Activated CD4-positive, alpha-beta T cell treated with anti-CD3 and anti-CD28 coated beads, Interleukin-2, Interleukin-6, amounts not matched to agents 100 ng/mL and 50 ng/mL, durations not matched to agents 16 hours and 8 hours (primary cell): ENCODE measurements at places on chromosomes 2 and 18.

DNA sequence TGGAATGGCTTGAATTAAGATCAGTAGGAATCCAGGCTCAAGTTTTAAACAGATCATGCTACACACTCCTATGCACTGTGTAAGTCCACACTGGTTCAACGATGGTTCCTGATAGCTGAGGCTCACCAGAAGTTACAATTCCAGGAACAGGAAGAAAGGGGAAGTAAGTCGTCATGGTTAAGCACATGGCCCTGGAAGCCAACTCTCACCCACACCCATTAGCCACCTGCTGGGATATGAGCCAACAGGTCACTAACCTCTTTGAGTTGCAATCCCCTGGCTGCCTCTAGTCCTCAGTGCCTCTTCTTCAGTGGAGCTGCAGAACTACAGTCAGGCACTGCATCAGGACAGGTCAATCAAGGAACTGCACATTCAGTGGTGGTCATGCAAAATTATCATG is 133.5 kb downstream of the TMEM182 start:
- DNase-seq, result no peak

- DNase-seq, result no peak
These were observed 127.9 kb upstream of the SH3BP4 start for GRCh38 chr2:234823877-234824376.

DNA sequence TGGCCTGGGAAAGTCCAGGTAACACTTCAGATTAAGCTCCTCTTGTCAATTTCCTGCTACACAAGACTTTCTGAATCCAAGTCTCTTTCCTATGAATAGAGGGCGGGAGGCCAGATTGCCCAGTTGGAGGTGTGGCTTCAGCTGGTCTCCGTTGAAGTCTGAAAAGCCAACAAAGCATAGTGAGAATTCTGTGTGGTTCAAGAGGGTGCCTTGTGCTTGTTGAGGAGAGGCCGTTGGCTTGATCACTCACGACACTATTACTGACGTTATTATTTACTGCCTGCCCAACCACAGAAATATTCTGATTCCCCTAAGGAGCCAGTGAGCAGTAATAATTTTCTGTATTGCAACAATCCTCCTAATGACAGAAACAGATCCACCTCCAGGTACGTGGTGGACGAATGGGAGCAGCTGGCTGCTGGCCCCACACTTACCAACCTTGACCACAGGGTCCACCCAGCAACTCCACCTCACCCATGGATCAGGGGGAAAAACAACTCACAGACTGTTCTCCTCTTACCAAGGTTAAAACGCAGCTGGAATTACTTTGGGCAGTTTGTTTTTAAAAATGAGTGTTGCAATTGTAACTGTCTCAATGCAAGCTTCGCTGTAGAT is 21.9 kb downstream of the NRP2 start:
- DNase-seq, result no peak

GRCh38 chr18:33541316-33541715 is 36.7 kb upstream of the ASXL3 start:
- no peak for DNase-seq

DNA sequence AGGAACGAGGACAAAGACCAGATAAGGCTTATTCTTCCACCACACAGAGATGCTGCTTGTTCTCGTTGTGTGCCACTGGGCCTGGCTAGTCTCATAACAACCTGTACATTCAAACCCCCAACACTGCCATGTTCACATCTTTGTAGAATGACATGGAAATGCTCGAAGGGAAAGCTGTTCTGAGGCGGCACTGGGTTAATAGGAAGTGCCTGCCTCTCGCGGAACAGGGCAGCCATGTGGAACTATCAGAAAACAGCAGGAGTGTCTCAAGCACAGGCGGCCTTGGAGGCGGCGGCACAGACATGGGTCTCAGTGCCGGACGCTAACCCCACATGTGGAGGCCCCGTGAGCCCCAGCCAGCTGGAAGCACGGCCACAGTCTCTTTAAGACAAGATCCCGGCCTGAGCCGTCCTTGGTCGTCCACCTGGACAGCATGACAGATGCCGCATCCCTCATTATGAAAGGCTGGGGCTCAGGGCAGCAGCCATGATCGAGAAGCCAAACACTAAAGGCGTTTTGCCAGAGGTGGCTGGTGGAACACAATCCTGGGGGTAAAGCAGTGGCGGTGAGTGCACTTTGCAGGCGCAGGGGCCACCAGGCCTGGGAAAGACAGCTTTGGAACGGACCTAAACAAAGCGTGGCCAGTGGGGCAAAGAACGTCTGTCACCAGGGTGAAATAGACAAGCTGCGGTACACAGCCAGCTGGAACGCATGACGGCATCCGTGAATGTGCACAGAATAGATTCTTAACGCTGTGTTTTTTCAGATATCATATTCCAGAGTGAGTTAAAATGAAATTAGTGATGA is 161.0 kb downstream of the HDAC4 start:
- no peak for DNase-seq

GRCh38 chr2:175003875-175004729 is 1.1 kb downstream of the CHN1 start:
- DNase-seq, result no peak

GRCh38 chr2:43086451-43087221 is 139.8 kb downstream of the ZFP36L2 start:
- DNase-seq, result no peak

GRCh38 chr2:169300636-169301530 is 61.5 kb downstream of the LRP2 start:
- DNase-seq, result no peak

- DNase-seq, result no peak
These were observed 110.0 kb upstream of the ETAA1 start for GRCh38 chr2:67286981-67287759.

DNA sequence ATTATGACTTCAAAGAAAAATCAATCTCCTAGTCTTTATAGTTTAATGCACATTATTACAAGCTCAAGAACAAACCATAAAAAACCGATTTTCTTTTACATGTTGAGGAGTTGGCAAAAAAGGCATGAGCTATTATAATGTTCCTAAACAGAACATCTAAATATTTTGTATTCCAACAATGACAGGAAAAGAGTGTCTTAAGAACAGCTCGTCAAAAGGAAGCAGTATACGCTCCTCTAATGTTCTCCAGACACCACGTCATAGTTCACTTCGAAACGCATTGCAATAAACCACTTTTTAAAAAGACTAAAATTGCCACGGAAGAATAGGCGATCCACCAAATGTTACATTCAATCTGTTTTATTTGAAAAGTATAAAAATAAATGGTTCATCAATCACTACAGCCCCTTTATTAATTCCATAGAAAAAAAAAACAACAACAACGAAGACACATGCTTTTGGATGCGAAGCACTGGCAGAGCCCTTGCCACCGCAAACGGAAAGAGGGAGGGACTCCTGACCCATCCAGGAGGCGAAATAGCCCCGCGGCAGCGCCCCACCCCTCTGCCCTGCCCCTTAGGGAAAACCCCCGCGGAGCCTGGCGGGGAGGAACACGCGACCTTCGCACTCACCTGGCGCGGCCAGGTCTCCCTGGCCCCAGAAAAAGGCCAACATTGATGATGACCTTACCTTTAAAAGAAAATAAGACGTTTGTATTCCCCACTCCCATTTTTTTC is 45.8 kb downstream of the MBP start:
- DNase-seq, result no peak

GRCh38 chr2:167289651-167290410 is 401.6 kb downstream of the XIRP2 start:
- no peak for DNase-seq

GRCh38 chr2:220224691-220225543 is 597.5 kb downstream of the SLC4A3 start:
- no peak for DNase-seq

GRCh38 chr2:148459377-148459778 is 185.2 kb upstream of the EPC2 start:
- DNase-seq, result peak; percentile 20

DNA sequence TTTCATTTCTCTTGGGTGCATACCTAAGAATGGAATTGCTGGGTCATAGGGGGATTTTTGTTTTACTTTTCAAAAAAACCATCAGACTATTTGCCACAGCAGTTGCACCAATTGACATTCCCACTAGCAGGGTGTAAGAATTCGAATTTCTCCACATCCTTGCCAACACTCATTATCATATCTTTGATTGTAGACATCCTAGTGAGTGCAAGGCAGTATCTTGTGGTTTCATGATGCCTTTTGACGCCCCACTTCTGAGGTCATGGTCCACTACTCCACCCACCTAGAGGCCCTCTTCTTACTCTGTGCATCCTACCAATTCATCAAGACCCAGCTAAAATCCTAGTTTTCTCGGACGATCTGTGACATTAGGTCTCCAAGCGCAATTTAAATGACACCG is 161.9 kb downstream of the MYO5B start:
- no peak for DNase-seq

DNA sequence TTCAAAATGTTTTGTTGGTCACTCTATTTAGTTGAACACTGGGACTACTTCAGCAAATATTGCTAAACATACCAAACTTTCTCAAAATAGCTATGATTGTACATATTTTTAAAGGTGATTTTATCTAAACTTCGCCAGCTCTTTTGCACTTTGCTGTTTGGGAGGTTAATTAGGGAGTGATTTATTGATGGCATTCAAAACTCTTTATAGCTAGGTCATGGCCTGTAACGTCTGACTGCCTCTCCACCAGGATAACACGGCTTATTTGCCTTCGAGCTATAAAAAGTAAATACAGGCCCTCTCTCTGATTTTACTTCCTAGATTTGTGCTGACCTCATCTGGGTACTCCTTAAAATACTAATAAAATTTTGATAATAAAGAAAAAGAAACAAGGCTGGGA is 931.9 kb downstream of the DCDC2C start:
- no peak for DNase-seq

DNA sequence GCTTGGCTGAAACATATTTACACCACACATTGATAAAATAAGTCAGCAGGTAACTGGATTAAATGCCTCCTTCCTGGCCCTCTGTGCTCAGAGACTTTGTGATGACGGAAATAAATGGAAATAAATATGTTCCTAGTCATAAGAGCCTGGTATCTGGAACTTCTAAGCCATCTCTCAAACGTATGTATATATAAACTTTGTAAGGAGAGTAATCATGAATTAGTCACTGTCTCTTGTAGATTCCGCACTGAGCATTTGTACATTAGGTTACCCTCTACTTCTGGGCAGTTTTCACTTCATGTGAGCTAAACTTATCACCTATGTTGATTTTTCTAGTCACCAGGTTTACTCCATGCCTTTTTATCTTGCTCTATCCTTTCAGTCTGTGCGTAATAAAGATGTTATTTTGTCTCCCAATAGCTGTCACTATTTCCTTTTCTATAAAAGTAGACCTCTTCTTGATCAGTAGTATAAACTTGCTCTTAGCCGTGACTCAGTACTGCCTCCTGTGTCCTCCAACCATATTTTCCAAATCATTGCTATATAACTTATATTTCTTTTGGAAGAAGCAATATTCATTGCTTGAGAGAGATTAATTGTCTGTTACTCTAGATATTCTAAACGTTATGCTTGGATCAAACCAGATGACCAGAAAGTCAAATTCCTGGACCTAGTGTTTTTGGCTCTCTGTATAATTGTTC is 53.2 kb downstream of the FEZ2 start:
- DNase-seq, result no peak

GRCh38 chr2:188785061-188785460 is 189.1 kb upstream of the COL3A1 start:
- no peak for DNase-seq

GRCh38 chr18:48319801-48320638 is 89.2 kb downstream of the ZBTB7C start:
- no peak for DNase-seq

DNA sequence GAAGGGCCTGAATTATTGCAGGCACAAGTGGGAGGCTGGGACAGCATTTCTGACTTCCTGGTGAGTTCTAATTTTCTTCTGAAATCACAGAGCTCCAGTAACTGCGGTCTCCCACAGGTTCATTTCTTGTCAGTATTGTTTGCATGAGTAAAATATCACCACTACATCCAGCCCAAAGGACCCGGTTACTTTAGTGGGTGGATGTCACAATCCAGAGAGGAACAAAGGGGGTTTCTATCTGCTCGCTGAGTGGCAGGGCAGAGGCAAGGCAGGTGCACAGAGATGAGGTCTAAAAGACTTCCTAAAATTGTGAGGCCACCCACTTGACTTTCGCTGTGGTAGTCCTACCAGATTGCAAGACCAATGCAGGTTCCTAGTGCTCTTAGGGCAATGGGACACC is 800.4 kb upstream of the ID2 start:
- no peak for DNase-seq

GRCh38 chr2:85537600-85538506 is 1.1 kb upstream of the MAT2A start:
- peak; percentile 56 for DNase-seq

DNA sequence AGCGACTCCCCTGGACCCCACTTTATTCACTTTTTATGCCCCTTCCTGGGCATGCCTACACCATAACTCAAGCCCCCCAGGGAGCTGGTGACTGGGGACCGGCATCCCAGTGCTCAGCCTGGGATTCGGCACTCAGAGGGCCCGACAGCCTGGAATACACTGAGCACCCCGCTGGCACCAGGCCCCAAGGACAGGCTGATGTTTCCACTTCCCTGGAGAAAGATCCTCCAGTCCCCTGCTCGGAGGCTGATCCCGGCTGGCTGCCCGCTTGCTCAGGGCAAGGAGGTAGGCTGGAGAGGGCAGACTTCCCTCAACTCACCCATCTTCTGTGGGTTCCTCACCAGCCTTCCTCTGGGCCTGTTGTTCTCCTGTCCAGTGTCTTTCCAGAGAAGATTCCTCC is 36.6 kb downstream of the ODC1 start:
- DNase-seq, result no peak

DNA sequence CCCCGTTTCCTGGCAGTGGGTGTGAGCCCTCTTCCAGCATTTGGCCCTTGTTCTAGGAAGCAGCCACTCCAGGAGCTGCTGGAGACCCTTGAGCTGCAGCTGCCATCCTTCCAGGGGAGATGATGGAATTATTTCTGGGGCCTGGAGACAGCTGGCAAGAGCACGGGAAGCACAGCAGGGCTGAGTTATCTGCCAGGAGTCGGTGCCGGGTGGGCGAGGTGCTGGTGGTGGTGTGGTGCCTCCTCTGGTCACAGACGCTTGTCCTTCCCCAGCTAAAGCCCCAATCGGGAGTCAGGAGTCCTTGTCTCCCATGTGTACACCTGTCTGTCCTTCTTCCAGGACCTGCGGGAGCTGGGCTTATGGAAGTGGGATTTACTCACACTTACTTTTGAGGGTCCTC is 36.0 kb downstream of the DPYSL5 start:
- DNase-seq, result no peak

DNA sequence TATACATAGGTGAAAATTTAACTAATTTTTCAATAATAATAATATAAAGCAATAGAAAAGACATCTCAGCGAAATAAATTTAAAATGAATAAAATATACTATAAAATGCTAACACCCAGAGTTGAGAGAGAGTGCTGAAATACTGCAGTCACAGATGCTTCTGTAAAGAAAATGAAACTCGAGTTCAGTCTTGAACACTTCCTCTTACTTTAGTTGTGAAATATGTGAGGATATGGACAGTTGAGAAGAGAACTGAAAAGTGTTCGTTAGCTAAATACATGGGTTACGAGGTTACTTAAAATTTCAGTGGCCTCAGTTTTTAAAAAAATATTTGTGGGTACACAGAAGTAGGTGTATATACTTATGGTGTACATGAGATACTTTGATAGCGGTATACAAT is 106.8 kb downstream of the DNAH7 start:
- DNase-seq, result no peak
